ENCODE measurements at places on chromosomes 4 and X.

DNA sequence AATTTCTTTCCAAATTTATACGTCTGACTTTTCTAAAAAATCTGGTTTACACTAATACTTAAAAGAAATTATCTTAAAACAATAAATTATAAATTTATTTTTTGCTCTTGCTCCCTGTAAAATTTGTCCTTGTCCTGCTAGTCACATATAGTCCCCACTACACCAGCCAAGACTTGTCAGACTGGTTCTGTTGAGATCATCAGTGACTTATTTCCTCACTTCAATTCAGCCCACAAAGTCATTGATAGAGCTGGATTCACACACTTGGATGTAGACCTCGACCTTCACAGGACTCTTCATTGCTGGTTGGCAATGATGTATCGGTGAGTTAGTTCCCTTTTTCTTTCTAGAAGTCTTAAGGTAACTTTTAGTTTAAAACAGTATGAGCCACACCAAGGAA, at the start of gene TMPRSS11E:
Gene TMPRSS11E (plus strand): TSS at position 263 of the 400 bp plus-strand sequence. CDS start 50 bp downstream, at position 313.
- no peak for DNase-seq

DNA sequence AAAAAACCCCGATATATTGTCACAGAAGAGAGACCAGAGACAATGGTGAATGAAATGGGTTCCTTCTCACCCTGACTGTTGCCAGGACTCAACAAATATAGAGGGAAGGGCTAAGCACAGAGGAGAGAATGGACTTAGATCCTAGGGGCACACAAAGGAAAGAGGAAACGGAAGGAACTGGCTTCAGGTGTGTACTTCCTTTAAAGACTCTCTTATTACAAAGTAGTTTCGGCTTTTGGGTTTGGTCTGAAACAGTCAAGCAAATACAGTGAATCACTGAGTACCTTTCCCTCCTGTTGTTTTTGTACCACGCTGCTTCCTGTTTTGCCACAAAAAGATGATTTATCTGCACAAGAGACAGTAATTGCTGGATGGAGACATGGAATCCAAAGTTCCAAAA, 46.1 kb upstream of the S100G start:
- DNase-seq, result no peak

GRCh38 chr4:147496500-147496899, 15.6 kb downstream of the EDNRA start:
- no peak for DNase-seq

DNA sequence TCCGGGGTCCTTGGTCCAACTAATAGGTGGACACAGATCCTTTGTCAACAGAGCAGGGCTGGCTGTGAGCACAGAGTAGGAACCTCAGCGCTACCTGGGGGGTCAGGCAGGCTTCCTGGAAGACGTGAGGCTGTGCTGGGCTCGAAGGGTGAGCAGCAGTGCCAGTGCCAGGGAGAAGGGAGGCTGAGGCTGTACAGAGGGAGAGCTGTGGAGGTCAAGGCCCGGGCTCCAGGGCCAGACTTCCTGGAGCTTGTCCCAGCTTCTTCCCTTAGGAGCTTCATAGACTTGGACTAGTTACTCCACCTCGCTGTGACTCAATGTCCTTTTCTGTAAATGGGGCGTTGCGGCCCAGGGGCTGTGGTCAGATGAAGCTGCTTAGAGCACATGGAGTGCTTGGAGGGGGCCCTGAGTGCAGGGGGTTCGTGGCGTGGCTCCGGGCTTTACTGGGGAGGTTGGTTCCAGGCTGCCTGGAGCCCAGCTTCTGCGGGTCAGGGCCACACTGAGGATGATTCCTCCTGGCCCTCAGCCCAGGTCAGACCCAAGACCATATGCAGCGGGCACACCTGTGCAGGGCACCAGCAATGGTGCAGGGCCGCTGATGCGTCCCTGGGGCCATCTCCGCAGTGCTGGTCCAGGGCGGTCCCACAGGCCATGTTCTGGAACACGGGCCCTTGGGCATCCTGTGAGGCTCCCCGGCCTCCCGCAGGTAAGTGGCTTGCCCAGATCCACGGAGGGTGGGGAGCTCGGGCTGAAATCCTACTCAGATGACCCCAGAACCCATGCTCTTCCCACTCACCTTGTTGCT, 98.1 kb downstream of the DCTD start:
- no peak for DNase-seq

GRCh38 chr4:173057901-173058300, 110.7 kb upstream of the GALNT7 start:
- DNase-seq, result no peak

DNA sequence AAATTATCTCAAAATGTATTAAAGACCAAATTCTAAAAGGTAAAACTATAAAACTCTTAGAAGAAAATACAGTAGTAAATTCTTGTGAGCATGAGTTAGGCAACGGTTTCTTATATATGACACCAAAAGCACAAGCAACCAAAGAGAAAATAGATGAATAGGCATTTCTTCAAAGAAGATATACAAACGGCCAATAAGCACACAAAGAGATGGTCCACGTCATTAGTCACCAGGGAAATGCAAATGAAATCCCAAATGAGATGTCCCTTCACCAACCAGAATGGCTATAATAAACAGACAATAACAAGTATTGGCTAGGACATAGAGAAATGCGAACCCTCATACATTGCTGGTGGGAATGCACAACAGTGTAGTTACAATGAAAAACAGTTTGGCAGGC, 44.6 kb downstream of the RAB33A start:
- DNase-seq, result no peak

DNA sequence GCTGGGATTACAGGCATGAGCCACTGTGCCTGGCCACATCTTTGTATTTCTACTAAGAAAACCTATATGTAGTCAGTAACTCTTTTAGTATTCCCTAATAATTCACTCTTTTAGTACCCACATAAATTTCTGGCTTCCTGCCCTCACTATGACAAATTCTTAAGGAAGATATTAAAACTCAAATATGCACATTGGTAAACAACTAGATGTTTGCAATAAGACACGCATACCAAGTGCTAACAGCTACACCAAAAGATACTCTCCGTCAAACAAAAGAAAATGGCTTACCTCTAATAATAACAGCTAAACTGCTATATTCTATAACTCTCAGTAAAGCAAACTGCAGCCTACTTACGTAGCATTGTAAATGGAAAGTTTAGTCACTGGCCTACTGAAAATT, 6.3 kb downstream of the UBA6 start:
- no peak for DNase-seq

DNA sequence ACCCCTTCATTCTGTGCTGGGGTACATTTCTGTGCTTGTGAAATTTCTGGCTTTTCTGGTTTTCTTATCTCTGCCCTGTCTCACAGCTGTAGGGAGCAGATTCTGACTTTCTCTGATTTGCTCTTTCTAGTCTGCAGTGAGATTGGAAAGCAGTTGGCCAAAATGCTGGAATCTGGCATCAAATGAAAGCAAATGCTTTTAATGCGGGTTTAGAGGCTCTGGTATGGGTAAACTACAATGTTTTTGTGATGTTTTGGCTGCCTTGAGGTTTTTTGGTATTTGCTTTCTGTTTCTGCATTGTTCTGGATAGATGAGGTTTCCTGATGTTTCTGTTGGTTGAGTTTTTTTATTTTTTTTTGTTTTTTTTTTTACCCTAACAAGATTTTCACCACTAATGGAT, 23.8 kb downstream of the SMIM20 start:
- no peak for DNase-seq

- DNase-seq, result no peak
Observed at GRCh38 chrX:46965125-46965758, 53.0 kb downstream of the JADE3 start.

DNA sequence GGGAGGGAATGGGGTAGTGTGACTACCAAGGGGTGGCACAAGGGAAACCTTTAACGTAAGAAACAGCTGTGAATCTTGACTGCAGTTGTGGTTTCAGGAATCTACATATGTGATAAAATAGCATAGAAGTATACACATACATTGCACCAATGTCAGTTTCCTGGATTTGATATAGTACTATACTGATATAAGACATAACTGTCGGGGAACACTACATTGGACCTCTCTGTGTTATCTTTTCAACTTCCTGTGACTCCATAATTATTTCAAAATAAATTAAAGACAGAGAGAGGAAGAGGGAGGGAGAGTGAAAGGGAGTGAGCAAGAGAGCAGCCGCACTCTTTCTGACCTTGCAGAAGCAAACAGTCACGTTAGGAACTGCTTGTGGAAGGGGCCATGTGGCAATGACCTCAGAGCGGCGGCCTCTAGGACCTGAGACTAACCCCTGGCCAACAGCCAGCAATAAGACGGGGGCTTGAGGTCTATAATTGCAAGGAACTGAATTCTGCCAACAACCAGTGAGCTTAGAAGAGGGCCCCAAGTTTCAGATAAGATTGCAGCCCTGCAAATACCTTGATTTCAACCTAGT, 47.4 kb downstream of the NALF2 start:
- DNase-seq, result no peak

- DNase-seq, result no peak
Observed at GRCh38 chrX:55546956-55547355, 57.3 kb upstream of the USP51 start.

DNA sequence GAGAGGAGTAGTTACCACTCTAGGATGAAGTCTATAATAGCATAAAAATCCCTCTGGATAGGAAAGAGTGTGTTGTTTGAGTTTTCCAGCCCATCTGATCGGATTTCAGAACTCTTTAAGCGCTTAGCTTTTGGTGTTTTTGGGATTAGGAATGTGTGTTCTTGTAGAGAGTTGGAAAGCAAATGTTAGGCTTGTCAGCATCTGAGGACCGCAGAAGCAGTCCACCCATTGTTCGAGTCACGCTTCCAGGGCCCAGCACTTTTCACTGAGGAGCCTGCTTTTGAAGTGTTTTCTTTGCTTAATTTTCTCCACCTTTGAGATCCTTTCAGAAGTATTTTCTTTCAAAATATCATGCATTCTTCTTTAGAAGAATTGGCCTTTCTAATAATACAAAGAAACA, 306.2 kb downstream of the TENM3 start:
- no peak for DNase-seq

DNA sequence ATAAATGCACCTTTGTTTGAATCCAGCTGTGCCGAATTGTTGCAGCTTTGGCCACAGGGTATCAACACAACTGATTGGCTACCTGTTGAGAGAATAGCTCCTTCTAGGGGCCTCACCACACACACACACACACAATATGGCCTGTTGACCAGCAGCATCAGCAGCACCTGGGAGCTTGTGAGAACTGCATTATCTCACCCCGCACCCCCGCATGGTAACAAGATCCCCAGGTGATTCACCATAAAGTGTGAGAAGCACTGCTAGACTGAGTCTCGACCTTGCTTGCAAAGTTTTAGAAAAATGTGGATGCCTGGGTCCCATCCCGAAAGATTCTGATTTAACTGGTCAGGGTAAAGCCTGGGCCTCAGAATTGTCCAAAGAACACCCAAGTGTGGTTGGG, 176.9 kb upstream of the PRPS2 start:
- DNase-seq, result no peak

DNA sequence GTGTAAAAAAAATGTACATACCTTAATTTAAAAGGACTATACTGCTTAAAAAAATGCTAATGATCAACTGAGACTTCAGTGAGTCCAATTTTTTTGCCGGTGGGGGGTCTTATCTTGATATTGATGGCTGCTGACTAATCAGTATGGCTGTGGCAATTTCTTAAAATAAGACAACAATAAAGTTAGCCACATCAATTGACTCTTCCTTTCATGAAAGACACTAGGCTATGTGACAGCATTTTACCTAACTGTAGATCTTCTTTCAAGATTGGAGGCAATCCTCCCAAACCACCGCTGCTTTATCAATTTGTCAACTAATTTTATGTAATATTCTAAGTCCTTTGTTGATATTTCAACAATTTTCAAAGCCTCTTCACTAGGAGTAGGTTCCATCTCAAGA, 116.1 kb downstream of the FBXW7 start:
- no peak for DNase-seq

DNA sequence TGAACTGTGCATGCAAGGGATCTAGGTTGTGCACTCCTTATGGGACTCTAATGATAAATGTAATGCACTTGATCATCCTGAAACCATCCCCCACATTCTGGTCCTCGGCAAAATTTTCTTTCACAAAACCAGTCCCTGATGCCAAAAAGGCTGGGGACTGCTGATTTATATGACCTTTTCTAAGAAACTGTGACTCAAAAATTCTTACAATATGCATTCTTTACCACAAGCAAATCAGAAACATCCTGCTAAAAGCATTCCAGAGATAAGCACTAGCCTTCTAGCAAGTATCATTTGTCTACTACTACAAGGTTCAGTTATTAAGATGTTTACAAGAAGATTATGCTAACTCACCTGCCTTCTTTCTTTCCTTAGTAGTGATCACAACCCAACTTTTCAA, 166.5 kb upstream of the PCDH7 start:
- no peak for DNase-seq

GRCh38 chrX:121008920-121009319, 23.4 kb upstream of the CT47A1 start:
- no peak for DNase-seq

DNA sequence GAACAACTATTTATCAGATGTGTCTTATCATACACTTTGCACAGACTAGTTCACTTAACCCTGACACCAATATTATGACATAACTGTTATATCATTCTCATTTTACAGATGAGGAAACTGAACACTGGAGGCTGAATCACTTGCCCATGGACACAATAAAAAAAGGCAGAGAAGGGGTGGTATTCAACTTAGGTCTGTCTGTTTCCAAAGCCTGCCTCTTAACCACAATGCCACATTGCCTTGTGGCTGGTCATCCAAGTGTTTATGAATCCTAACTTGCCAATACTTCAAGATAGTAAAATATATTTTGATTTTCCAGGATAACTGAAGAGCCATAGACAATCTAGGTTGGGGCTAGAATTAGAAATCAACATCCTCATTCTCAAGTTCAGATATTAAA, 327.8 kb downstream of the NR3C2 start:
- no peak for DNase-seq

DNA sequence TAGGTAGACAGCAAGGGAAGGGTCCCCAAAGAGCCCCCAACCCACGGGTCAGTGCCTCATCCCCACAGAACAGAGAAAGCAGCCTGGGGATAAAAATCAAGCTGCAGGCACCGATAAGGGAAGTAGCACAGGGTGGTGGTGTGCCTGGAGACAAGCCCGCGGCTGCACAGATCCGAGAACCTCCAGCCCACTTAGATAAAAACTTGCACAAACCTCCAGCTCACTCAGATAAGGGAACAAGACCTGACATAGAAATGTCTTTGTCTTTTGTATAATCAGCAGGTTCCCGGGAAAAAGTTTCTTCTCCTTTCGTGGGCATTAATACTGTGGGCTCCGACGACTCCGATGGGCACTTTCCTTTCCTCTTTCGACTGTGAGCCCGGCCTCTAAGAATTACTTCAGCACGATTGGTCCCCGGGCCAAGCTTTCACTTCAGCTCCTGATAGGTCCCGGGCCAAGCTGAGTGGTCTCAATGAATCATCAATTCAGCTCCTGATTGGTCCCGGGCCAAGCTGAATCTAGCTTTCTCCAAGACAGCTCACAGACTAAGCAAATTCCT, 32.4 kb downstream of the PRDX4 start:
- DNase-seq, result no peak

GRCh38 chr4:77072195-77072753, 3.5 kb downstream of the CCNI start:
- no peak for DNase-seq
